Effector CD8-positive, alpha-beta T cell (primary cell): ENCODE measurements at places on chromosomes 3 and 15.

GRCh38 chr15:66603301-66604179 lies 37.7 kb upstream of the LCTL start:
- DNase-seq, result peak; percentile 51

GRCh38 chr15:85412956-85413854 lies 32.8 kb downstream of the AKAP13 start:
- DNase-seq, result peak; percentile 12

DNA sequence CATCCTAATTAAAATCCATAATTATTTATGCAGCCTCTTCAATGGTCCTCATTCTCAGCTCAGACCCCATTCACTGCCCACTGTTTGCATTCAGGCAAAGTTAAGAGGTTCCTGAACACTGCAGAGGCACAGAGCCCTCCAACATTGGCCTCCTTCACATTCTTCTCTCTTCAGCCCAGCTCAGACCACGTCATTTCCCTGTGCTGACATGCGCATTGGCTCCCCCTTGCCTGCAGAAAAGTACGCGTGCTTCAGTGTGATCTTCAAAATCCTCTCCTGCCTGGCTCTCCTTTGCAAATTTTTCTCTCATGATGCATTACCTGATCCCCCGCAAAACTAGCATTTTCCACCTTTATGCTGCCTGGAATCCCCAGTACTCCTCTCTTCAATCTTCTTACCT lies 552.3 kb downstream of the NTRK3 start:
- no peak for DNase-seq

- DNase-seq, result no peak
Observed at GRCh38 chr3:42094128-42094527, 3.0 kb downstream of the TRAK1 start.

GRCh38 chr3:194206320-194206719 lies 70.4 kb downstream of the HES1 start:
- DNase-seq, result no peak

DNA sequence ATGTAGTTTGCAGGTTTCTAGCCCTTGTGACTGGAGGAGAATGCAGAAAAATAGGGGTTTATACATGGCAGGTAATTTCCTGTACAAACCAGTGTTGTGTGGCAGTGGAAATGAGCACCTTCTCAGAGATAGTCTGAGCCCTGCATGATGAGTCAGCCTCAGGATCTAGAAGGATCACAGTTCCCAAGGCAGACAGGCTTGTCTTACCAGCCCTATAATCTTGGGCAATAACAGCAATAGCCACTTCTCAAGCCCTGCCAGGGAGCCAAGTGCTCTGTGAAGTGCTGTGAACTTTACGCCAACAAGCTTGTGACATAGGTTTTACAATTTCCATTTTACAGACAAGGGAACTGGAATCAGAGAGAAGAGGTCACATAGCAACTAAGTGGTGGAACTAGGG lies 89.4 kb downstream of the CD47 start:
- DNase-seq, result no peak

- no peak for DNase-seq
Observed at GRCh38 chr3:156037356-156037755, 83.0 kb upstream of the KCNAB1 start.

- DNase-seq, result no peak
Observed at GRCh38 chr15:85337425-85338074, 42.9 kb upstream of the AKAP13 start.

GRCh38 chr15:65354835-65355172 lies 23.0 kb downstream of the IGDCC3 start:
- DNase-seq, result no peak

DNA sequence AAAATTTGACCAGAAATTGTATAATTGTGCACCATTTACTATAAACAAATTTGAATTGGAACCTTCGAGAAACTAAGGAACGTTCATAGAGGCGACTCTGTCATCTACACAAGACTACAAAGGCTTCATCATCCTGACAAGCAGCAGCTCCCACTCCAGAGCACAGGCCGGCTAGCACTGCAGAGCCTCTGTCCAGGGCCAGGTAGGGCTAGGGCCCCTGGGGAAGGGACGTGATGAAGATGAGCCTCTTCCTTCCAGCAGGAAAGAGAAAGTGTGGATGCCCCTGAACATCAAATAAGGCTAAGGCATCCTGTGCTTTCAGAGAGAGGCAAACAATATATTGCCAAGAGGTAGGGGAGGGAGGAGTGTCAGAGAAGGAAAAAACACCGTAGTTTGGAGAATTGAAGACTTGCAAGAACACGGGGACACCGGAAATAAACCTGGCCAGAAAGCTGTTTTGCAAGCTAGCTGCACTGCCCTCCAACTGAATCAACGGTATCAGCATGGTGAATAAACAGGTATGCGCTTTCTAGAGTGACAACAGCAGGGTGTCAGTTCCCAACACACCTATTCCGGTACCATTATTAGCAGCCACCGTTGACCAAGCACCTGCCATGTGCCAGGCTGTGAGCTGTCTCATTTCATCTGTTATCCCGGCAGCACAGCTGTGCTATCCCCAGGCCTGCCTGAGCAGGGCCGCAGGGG lies 12.4 kb downstream of the XXYLT1 start:
- DNase-seq, result no peak

- no peak for DNase-seq
Observed at GRCh38 chr3:96813820-96814650, at the start of gene EPHA6. EPHA6 (plus strand) TSS chr3:96814594.

GRCh38 chr3:46024131-46024530 lies 3.2 kb downstream of the XCR1 start:
- DNase-seq, result no peak

DNA sequence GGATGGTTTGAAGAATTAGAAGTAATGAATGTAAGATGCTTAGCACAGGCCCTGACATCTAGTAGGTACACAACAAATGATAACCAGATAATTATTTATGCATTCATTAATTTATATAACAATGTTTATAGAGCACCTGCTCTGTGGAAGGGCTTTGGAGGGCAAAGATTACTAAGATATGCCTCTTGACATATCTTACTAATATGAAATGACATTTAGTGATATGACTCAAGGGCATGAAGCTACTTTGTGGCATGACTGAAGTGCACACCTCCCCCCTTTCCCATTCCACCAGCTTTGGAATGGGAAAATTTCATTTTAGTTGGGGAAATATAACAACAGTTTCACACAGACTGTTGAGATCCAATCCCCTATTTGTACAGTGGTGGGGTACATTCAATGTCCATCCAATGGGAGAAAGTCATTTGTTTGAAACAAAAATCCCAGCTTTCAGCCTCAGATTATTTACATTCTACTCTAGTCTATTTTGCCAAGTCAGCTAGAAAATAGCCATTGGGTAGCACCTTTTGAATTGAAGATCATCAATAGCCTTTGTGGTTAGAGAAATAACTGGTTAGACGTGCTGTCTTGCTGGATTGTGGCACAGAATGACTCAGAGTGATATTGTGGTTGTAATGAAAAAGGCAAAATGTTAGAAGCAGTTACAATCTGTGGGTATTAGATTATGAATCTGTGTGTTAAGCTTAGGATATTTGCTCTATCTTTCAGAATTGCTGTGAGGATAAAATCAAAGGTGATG lies 72.9 kb downstream of the MOBP start:
- no peak for DNase-seq

DNA sequence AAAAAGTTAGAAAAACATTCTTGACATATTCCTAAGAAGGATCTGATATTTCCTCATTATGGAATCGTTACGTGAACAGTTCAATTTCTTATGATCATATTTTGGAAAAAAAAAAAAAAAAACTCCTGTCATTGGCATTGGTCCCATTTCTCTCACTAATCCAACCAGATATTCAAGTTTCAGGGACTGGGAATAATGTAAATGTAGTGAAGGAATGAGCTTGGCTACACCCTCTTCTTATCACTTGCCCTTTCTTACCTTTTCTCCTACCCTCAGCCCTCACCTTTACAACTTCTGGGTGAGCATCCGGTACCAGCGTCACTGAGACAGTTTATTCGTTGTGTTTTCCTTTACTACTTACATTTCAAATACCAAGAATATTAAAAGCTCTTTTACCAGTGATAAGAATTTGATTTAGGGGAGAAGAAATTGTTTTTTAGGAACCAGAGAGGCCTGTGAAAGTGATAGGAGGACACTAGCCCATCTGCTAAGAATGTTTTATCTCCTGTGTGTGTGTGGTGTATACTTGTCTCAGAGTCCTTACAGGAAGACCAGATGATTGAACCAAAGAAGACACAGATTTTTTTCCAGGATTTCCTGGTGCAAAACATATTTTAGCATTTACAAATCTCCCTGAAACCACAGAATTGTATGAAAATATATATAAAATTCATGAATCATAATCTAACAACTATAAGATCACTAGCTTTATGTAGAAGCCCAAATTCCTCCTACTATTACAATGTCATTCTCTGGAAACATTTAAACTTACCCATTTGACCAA lies 946.7 kb downstream of the ZPLD1 start:
- DNase-seq, result no peak

DNA sequence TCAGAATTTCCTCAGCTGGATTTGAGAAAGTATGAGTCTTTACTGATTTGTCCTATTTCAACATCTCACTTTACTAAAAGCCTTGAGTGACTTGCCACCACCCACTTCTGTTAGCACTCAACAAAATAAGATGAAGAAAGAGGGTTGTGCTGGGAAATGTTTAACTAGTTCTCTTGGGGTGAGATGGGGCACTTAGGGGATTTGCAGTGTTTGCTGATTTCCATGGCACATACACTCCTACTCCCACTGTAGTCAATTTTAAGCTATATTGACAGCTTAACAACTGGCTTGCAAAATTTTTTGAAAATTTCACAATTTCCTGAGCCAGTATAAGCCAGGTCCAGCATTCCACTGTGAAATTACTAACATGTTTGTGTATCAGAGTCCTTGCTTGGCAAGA lies 463.1 kb upstream of the ARHGEF26 start:
- DNase-seq, result no peak
